AG20443 (cell line): ENCODE measurements at places on chromosomes 3 and 15.

DNA sequence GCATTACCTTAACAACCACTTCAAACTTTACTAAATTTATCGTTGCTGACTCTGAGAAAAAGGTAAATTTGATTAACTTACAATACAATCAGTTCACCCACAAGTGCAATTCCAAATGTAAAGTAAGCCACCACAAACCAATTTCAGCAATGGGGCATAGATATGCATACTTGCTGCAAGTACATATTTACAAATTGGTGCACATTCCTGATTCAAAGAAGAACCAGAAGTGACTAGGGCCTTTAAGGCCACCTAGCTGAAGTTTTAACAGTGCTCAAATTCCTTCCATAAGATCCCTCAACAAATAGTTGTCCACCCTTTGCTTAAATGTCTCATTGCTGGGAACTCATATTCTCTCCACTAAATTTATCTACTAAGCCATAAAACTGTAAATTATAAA lies 67.2 kb downstream of the INO80 start:
- no peak for DNase-seq

GRCh38 chr3:105327662-105328337 lies 38.9 kb upstream of the ALCAM start:
- no peak for DNase-seq

DNA sequence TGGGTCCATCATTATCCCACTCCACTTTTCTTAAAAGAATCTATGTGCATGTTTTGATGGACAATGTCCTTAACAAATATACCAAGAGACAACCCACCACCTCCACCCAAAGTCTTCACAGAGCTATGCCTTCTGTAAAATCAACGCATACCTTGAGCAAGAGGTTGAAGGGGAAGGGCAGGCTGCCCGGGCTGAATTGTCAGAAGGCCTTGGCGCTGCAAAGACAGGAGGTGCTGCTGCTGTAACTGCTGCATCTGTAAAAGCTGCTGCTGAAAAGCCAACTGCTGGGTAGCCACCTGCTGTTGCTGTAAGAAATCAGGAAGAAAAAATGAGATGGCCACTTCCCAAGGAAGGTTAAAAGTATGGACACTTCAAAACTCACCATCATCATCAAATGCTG lies 536.7 kb downstream of the FOXP1 start:
- no peak for DNase-seq

GRCh38 chr3:7657214-7658112 lies 796.5 kb downstream of the GRM7 start:
- DNase-seq: no peak

GRCh38 chr3:178436773-178437172 lies 99.5 kb upstream of the KCNMB2 start:
- peak; percentile 79 for DNase-seq

DNA sequence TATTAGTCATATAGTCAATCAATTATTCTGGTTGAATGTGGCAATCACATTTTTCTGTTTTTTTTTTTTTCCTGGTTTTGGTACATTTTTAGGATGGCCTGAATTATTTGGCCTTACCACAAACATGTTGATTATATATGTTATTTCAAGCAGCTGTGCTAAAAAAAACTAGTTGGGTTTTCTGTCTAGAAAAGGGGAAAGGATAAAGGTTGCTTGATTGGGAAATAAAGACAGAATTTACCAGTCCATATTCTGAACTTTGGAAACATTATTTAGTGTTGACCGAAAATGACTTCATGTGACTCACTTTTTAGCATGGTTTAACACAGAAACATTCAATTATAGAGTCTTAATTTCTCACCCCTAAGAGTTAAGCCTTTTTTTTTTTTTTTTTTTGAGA lies 8.1 kb downstream of the MORF4L1 start:
- peak; percentile 11 for DNase-seq

DNA sequence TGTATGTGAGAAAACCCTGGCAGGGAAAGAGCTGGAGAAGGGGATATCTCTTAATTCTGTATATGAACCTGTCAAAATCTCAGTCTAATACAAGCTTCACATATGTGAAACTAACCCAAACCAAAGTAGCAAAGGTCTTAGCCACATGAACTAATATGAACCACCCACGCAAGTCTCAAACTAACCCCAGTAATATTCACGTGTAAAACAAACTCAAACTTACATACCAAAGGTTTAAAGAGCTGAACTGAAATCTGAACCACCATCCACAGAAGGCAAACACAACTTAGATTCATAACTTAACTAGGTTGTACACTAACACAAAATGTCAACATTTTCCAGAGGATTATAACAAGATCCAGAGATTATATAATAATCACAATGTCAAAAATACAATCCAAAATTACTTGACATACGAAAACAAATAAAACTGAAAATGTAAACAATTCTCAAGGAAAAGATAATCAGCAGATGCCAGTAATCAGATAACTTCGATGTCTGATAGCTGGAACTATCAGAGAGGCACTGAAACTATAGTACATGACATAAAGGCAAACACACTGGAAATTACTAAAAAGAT lies 64.1 kb downstream of the VPS13C start:
- DNase-seq: no peak

GRCh38 chr15:78206326-78207109 lies 27.8 kb downstream of the ACSBG1 start:
- peak; percentile 54 for DNase-seq

GRCh38 chr3:155350571-155350970 lies 57.1 kb upstream of the STRIT1 start:
- no peak for DNase-seq

GRCh38 chr3:141181819-141182218 lies 49.8 kb upstream of the PXYLP1 start:
- no peak for DNase-seq

DNA sequence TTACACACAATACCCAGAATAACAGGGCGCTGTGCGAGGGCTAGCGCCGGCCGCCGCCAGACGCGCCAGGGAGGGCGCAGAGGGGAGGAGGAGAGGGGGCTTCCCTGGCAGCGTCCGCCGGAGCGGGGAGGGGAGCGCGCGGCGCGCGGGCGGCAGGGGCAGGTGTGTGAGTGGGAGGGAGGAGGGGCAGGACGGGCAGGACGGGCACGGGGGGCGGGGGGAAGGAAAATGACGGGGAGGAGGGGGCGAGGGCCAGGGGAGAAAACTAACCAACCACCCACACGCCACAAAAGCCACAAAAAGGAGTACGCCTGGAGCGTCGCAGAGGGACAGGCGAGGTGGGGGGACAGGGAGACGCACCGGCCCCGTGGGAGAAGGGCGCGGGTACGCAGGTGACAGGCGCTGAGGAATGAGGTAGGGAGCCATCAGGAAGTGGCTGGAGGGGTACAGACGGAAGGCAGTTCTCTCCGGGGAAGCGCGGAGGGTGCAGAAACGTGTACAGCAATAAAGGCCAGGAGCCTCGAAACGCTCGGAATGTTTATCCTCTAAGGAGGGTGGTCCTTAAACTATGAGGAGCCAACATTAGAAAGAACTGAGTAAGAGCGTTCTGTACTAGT lies 610 bp upstream of the SATB1 start:
- DNase-seq: no peak

DNA sequence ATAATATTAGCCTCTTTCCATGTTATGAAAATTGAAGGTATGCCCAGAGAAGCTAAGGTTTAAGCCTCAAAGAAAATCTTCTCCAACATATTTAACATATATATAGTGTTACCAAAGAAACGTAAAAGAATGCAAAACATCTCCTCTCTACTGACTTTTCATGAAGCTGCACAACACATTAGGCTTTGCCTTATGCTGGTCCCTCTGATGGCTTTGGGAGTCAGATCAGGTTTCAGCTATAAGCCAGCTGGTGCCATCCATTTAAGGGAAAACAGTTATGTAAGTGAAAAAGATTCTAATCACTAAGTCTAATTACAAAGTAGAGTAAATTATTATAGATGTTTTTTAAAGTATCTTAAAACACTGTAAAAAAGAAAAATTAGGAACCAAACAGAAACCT lies 410.5 kb downstream of the LSAMP start:
- no peak for DNase-seq

DNA sequence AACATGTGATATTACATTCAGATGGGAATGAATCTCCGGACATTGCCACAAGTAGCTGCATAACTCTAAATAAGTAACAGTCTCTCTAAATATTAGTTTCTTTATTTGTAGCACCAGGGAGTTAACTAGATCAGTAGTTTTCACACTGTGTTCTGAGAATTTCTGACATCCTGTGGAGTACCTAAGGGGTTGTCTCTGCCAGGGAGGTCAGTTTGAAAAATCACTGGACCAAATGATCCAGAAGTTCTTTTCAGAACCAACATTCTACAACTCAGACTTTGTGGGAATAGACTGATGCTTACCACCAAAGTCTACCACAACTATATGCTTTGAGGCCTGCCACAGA lies 9.0 kb upstream of the ILDR1 start:
- DNase-seq: no peak

DNA sequence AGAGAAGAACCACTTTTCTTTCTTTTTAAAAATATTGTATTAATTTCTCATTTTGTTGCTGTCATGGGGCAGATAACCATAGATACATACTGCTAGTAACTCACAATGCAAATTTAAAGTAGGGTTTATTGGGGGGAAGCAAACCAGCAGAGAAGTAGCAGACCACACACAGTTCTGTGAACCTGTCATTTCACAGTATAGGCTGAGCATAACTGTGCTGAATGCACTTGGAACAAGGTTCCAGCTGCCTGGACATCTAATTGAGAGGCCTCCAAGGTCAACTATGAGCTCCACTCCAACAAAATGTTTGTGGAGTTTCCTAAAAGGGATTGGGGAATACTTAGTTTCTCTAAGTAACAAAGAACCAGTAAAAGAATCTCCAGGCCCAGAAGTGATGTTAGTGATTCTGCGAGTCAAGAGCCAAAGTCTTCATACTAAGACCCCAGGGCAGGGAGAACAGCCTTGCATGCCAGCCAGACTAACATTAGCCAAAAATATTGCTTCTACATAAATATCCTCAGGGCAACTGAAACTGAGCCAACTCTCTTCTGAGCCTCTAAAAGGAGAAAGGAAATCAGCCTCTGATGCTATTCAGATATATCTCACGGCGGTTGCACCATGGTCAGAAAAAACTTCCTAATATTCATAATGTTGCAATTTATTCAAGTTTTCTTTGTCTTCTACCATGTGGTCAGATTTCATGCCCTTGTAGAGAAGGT lies 856.4 kb upstream of the ALCAM start:
- DNase-seq: no peak

DNA sequence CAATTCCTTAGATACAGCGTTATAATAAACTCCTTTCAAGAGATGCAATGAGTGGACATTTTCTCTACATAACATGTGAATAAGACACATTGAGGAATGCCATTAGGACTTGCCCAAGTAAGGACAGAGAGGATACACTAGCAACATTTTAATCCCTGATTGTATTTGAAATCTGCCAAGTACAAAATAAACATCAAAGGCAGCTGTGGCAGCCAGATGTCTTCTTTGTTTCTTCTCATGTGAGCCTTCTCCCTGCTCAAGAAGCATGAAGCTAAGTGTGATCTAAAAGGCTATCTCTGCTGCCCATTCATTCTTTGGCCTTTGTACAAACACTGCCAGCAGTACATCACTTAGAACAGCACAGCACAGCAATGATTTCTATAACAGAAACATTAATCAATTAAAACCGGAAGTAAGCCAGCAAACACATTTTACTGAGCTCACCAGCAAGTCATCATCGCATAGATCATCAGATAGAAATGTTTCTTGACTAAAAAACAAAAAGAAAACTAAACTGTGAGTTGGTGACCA lies 364.0 kb downstream of the CNTN6 start:
- no peak for DNase-seq

DNA sequence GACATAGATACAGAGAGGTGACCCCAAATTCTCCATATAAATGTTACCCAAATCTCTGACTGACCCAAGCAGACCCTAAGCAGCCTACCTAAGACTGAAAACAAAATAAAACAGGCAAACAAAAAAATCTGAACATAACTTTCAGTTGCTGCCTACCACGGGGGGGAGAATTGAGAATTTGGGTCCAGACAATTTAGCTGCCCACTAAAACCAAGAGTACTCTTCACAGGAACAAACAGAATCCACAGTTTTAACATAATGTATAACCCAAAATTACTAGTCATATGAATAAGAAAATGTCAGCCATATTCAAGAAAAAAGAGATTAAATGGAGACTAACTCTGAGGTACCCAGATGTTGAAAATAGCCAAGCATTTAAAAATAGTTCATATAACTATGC lies 44.4 kb downstream of the SRPRB start:
- DNase-seq: no peak

GRCh38 chr3:20403986-20404740 lies 218.2 kb upstream of the SGO1 start:
- no peak for DNase-seq

- peak; percentile 76 for DNase-seq
Measured at GRCh38 chr3:13479332-13479581, 849 bp upstream of the HDAC11 start.

DNA sequence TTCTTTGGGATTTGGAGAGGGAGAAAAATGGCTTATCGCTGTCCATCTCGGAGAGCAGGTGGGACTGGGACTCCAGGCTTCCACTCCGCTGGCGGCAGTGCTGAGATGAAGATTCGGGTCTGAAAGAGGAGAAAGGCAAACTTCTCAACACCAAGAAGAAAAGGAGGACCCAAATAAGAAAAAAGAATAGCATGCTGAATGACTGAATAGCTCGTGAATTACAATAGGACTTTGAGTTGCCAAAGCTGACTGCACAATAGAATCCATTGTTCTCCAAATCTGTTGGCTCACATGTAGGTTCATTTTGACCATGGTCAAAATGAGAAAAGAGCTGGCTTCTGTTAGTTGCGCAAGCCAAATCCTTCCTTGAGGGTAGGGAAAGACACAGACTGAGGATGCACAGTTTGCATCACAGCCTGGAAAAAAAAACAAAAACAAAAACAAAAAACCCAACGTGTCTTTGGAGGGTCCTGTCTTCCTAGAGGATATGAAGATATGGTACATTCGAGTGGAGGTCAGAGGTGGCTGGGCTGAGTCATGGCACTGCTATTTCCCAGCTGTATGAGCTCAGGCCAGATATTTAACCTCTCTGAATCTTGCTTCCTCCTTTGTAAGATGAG lies 59.3 kb upstream of the LMOD3 start:
- DNase-seq: peak; percentile 46

DNA sequence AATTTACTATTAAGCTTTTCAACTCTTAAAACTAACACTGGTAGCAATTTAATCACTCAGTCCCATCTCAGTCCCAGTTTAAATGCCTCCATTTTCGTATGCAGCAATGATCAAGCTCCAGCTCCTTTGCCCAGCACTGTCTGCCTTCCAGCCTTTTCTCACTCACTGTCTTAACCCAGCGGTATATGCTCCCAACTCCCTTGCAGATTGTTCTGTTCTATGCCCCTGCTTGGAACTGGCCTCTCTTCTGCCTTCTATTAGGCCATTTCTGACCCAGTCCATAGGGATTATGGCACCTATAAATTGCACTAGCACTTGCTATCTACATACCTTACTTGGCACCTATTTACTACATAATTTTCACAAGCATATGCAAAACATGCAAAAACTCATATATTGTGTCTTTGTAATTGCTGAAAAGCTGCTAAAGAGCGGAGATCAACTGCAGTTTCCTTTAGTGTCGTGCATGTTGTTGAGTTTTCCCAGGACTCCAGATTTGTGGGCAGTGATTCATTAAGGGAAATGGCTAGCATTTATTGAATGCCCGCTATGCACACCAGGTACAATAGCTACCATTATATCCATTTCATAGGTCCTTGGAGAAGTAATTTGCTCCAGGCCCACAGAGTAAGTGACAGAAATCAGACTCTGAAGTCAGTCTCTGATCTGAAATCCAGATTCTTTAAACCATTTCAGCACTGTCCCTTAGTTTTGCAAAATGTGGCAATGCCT lies 24.4 kb downstream of the CRBN start:
- DNase-seq: no peak
